ENCODE measurements at places on chromosomes 1 and 21.
A peak's percentile ranks its signal among the peaks of the same experiment; 100 is the strongest.

GRCh38 chr1:92476071-92476631 is 10.6 kb downstream of the GFI1 start:
- peak; percentile 51 for DNase-seq

DNA sequence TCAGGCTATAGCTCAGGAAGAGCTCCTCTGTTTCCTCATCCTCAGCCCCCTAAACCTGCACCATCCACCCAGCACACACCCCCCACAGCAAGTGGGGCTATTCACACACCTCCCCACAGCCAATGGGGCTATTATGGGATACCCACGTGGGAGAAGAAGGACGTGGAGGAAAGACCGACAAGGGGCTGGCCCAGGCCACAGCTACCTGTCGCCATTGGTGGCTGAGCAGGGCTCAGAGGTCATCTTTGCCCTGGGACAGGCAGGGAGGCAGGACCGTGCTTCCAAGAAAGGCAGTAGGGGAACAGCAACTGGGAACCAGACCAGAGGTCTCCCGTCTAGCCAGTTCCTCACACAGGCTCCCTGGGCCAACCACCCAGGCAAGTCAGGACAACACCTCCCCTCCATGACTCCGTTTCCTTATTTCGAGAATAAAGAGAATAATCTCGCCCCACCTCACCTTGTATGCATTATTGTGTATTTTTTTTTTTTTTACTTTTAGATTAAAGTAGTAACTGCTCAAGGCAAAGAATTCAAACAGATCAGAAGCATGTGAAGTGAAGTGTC is 92.3 kb upstream of the TARDBP start:
- no peak for DNase-seq

GRCh38 chr1:184012187-184012586 is 25.3 kb downstream of the COLGALT2 start:
- no peak for DNase-seq

DNA sequence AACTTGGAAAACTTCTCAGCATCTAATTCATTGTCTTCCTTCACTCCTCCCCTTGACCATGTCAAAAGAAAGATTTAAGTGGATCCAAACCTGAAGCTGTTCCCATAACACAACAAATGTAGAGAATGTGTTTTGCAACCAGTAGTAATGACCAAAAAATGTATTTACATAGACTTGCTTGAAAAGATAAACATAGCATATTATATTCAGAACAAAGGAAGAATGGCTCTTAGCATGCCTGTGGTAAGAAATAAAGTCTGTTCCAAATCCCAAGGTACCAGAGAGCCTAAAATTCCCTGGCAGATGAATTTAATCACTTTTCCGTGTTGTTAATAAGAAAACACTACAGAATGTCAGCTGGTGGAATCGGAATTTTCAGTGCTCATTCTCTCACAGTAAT is 36.8 kb downstream of the FMO3 start:
- DNase-seq: no peak

DNA sequence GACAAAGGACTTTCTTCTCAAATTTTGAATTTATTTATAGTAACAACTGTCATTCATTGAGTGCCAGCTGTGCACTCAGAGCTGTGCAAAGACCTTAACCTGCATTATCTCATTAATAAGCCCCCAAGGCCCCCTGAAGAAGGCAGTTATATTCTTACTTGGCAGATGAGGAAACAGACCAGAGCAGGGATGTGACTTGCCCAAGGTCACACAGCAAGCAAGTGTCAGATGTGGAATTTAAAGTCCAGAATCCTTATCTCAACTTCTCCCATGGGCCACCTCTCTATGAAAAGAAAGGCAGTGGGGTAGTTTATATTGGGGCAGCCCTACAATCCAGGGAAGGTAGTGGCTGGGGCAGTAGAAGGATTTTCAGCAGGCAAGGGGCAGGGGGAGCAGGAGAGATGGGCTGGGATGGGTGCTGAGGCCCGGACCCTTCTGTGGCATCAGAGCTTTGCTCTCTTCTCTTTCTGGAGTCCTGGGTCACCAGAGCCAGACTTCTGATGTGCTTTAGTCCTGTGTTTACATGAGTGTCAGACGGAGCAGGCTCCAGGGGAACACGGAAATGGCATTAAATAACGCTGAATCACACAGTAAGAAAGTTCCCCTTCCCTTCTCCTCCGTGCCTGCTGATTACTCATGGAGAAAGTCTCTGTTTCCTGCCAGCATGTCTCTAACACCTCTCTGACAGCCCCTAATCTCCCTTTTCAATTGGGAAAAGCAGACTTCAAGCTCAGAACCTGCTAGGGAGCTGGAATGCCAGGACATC is 39.5 kb downstream of the EPHB2 start:
- DNase-seq: no peak

DNA sequence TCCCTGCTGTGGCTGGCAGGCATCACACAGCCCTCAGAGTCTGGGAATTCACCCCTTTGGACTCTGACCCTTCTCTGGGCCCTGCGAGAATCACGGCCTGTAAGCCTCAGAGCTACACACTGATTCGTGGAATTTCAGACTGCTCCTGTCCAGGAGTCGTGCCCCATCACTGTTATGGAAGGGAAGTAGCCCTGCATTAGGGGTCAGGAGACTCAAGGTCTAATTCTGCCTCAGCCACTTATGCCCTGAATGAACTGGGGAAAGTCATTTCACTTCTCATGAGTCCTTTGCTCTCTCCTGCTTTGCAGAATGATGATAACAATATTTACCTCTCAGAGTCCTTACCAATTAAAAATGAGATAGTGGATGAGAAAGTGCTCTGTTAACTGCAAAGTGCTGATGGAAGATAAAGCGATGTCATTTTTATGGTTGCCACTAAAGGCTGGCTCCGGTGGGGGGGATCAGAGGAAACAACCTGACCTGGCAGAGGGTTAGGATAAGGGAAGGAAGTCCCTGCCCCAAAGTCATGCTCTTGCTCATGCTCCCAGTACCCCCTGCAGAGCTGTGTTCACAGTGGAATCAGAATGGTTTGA is 148.6 kb upstream of the CD34 start:
- no peak for DNase-seq

GRCh38 chr1:234676103-234676594 is 66.2 kb upstream of the IRF2BP2 start:
- DNase-seq: no peak

DNA sequence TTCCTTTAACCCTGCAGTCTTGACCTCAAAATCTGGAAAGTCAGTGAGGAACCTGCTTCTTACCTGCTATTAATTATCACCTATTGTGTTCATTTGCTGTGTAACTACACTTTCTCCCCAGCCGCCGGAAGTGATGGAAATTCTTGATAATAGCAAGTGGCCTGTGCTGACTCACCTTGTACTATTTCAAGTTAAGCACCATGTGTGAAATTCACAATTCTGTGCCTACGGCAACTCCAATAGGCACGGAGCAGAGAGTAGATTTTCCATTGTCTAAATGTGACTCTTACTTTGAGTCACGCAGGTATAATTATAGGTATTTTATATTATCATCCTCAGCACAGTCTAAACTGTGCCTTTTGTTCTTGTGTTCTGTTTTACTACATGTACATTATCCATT is 466.8 kb downstream of the KIF26B start:
- DNase-seq: no peak

DNA sequence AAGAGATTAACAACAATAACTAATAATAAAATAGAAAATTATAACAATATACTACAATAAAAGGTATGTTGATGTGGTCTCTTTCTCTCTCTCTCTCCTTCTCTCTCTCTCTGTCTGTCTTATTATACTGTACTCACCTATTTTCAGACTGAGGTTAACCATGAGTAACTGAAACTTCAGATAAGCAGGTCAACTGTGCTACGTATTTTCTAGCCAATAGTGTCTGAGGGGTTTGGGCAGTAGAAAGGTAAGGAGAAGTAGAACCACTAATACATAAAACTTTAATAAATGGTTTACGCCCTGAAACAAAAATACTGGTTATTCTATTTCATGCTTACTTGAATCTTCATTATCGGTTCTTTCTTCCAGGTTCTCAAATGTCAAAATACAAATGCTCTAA is 71.0 kb upstream of the LRRC53 start:
- DNase-seq: no peak
